Foreskin fibroblast (primary cell): ENCODE measurements at places on chromosomes 13 and 19.

GRCh38 chr19:18099623-18099995 lies 2.0 kb downstream of the MAST3 start:
- no peak for DNase-seq

- DNase-seq, result no peak
Observed at GRCh38 chr13:51620165-51620983, 36.1 kb downstream of the WDFY2 start.

DNA sequence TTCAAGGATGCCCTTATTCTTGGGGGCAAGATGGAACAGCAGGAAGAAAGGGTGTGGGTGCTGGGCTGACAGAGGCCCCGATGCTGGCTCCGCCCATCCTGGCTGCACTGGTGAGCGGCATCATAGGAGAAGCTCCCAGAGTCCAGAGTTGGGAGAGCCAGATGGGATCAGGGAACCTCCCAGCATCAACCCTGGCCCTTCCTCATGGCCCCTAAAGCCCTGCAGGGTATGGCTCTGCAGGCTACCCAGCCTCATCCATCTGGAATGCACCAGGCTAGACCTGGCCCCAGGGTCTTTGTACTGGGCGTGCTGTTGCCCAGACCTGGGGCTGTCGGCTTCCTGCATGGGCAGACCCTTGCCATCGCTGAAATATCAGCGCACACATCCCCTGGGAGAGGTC lies 7.9 kb upstream of the ELL start:
- DNase-seq, result peak; percentile 66

GRCh38 chr19:34187011-34187410 lies 14.7 kb downstream of the LSM14A start:
- DNase-seq, result no peak

DNA sequence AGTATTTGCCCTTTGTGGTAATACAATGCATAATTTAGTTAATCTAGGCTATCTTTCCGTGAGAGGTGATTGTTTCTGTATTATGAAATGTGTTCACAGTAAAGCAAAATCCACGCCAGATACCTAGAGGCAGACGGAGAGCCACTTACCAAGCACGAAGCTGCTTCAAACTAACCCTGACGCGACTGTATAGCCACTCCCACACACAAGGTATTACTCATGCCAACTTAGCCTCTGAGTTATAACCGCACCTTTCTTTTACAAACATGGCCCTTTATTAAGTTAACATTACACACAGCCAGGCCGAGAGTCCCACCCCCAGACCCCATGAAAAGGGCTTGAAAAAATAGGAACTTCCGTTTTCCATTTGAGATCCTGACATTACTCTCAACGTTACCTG lies 185.7 kb downstream of the ABCC4 start:
- DNase-seq, result no peak

DNA sequence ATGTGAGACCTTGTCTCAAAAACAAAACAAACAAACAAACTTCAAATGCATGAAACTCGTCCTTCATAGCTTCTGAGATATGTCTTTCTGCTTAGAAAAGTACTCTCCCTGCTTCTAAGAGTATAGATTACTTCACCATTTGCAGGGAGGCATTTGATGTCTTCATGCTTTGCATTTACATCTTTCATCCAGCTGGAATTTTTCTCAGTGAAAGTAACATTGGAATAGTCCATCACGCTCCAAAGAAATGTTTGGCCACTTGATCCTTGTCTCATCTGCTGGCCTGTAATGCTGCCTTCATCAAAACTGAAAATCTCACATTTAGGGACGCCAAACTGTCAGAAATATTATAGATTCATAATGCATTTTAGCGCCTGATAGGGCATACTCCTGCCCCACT lies 19.2 kb downstream of the PNMA8A start:
- DNase-seq, result no peak

DNA sequence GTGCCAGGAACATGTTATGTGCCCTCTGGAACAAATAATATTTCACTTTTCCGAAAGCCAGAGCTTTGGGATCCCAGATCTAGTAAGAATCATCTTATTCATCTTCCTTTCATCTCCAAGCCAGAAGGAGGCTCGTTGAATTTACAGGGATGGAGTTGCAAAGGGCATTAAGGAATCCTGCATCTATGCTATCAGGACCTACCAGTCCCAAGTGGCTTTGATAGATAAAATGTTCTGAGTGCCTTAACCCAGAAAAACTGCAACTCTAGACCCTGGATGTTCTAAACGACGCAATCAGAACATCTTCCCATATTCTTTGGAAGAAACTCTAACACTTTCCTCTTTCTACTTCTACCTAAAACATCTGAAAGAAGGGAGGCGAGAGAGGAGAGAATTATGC lies 9.2 kb upstream of the EDDM13 start:
- DNase-seq, result no peak
